GM04504 (cell line): ENCODE measurements at places on chromosomes 4 and X.

DNA sequence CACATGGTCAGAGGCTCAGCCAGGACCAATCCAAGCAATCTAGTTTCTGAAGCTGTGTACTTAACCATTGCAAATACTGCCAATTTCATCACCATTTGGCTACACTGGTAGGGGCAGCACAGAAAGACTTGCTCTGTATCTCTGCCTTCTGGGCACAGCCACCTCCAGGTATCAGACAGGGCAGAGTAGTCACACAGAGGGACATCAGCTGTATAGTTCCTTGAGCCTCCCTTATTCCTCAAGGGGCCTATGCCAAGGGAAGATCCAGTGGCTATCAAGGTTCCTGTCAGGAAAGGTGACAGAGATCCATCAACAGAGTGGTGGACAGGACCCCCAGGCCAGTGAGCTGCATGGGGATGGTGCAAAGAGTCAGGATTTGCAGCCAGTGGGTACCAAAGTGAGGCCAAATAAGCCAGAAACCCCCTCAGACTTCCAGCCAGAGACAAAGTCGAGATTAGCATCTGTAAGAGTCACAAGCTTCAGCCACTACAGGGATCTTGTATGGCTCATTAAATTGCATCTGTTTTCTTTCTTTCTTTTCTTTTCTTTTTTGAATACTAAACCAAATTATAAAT lies 381.6 kb upstream of the CPEB2 start:
- no peak for DNase-seq

DNA sequence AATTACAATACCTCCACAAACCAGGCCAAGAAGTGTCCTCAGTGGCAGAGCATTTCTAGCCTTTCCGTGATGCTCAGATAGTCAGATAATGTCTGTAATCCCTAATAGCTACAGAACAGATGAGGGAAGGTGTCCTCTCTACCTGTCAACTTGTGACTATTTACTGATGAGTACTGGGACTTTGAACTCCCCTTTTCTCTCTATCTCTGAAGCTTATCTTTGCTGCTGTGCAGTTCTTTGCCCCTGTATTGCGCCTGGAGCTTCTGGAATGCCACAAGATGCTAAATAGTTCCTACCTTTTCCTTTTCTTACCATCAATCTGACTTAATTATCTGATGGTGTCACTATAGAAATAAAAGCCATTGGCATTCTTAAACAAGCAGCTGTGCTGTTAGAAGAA lies 30.5 kb downstream of the FGF2 start:
- DNase-seq = no peak

DNA sequence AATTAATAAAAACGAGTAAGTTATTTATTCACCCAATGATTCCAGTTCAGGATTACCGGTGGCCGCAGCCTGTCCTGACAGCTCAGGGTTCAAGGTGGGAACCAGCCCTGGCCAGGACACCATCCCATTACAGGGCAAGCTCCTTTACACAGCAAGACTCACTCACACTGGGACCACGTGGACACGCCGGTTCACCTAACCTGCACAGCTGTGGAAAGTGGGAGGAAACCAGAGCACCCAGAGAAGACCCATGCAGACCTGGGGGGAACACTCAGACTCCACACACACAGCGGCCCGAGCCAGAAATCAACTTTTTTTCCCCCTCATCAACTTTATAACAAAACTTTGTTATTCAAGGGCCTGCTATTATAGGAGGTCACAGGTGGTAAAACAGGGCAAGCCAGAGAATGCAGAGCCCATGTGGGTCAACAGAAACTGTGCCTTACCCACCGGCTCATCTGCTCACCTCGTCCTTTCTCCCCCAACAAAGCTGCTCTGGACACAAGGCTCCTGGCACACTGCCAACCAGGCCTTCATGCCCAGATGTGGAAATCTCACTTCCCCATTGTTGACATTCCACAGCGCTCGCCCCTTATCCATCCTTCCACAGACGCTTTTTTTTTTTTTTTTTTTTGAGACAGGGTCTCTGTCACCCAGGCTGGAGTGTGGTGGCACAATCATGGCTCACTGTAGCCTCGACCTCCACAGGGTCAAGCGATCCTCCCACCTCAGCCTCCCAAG lies 8.0 kb upstream of the ODAPH start:
- DNase-seq = no peak

- DNase-seq = peak; percentile 58
Observed at GRCh38 chr4:1726146-1726934, 5.0 kb downstream of the TACC3 start.

GRCh38 chrX:65772842-65773241 lies 105.4 kb downstream of the MSN start:
- DNase-seq = no peak

DNA sequence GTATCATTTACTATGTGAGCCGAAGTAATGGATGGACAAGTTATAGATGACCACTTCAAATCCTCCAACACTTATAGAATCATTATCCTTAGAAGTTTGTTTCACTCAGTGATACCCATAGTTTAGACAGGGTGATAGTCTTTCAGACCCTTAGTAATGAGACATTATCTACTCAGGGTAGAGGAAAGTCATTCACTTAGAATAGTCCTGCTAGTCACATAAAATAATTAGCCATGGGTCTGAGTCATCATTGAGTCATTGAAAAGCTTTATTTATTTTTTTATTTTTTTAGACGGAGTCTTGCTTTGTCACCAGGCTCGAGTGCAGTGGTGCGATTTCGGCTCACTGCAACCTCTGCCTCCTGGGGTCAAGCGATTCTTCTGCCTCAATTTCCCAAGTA lies 321.7 kb upstream of the FSTL5 start:
- no peak for DNase-seq

GRCh38 chr4:18513861-18514260 lies 492.3 kb upstream of the LCORL start:
- no peak for DNase-seq

DNA sequence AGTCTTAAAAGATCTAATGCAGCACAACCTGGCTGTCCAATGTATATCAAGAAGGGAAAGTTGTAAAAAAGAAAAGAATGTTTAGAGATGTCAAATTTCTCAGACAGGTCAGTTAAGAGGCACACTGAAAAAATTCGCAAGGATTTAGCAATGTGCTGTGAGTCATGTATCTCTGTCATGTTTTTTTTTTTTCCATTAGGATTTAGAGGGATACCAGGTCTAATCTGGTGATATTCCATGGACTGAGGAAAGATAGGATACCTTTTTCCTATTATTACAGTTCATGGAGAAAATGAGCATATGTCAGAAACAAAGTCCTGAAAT lies 815.4 kb upstream of the PCDH10 start:
- peak; percentile 28 for DNase-seq
